GM06990 (cell line): ENCODE measurements at places on chromosomes 3 and 15.
A peak's percentile ranks its signal among the peaks of the same experiment; 100 is the strongest.

DNA sequence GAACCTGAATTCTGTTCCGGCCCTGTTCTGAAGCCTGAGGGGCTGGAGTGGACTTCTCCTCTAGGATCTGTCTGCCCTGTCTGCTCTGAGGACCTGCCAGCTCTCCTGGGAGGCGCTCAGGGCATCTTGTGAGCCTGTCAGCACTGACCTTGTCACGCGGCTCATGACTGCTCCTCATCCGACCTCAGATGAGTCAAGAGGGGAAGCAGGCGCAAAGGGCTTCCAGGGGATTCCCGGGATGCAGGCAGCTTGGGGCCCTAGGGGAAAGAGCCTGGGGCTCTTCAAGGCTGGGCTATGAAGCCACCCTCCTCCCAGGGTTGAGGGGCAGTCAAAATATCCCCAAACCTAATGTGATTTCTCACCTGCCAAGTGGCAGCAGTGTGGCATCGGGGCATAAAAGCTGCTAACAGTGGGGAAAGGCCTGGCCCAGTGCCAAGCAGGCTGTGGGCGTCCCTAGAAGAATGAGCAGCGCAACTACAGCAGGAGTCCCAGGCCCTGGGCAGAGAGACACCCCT, 27.6 kb upstream of the ANKDD1A start:
- peak; percentile 73 for DNase-seq

GRCh38 chr3:170614214-170614966, 28.5 kb upstream of the SLC7A14 start:
- DNase-seq: no peak

DNA sequence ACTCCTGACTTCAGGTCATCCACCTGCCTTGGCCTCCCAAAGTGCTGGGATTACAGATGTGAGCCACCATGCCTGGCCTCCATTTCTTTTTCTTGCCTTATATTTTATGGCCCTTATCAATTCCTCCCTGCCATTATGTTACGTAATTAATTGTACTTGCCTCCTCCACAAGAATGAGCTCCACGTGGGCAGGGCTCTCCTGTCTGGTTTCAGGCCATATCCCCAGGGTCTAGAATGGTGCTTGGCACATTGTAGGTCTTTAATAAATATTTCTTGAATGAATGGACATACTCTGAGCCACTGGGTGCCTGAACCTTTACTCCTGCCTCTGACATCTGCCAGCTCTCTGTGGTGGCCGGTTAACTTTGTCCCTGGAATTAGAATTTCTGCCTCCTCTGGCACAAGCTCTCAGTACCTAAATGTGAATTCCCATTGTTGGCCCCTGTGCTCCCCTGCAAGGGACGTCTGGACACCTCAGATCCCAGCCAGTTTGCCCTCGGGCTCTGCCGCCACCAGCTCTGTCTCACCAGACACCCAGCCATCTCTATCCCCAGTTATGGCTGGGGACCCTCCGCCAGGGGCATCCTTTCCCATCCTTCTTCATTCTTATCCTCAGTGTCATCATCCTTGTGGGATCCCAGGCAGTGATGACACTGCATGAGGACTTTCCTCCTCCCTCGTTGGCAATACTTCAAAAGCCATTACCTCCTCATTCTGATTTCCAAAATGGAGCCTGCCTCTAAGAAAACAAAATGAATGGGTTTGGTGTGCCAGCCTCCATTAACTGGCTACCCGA, 165.6 kb upstream of the SMAD3 start:
- no peak for DNase-seq

DNA sequence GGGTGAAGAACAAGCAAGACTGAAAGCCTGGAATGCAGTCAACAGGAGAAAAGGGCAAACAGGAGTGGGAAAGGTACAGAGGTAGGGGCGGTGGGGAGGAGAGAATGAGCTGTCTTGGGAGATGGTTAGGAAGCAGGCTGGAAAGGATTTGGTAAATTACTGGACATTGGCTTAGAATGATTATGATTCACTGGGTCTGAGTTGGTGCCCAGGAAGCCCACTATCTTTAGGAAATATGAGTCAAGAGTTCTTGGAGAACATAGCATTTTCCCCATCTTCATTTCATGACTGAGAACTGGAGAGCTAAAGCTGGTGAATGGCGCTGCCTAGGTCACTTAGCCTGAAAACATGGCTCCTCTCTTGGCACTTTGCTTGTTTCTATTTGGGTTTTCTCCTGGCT, 74.7 kb upstream of the C3orf80 start:
- no peak for DNase-seq

DNA sequence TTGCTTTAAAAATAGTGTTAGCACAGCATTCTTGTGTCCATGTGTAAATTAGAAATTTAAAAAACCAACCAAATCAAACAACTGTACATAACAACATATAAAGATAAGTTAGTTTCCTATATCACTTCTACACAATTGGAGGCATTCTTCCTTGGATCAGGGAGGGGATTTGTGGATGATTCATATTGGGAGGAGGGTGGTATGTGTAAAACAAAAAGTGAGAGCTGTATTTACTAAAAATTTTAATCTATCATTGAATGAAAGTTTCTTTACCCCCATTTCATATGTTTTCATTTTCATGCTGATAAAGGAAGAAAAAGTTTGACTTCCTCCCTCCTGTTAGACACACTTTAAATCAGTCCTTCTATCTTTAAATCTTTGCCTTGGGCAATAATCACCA, 325.0 kb downstream of the SATB1 start:
- no peak for DNase-seq
